ENCODE measurements at places on chromosomes 12 and 14.

- DNase-seq, result no peak
These were observed 43.0 kb downstream of the RASSF8 start for GRCh38 chr12:26001530-26001929.

DNA sequence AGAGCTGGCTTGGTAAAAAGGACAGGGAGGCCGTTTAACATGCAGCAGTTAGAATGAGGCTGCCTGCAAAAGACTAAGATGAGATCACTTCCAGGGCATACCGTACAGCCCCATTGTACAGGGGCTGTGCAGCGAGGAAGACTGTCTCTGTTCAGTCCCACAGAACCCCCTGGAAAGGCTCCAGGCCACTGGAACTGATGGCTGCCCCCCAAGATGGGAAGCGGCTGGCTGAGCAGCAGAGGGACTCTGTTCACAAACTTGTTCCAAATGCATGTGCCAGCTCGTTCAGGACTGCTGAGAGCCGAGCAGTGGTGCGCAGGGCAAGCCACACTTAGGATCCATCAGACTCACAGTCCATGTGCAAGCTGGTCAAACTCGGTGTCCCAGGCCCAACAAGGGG is 82.9 kb downstream of the CHGA start:
- DNase-seq, result no peak

GRCh38 chr14:103522649-103523574 is at the start of gene CKB:
CKB (minus strand) TSS chr14:103522830; CDS start chr14:103522493, 337 bp downstream.
- no peak for DNase-seq

- no peak for DNase-seq
These were observed 7.6 kb upstream of the STK38L start for GRCh38 chr12:27236498-27236897.

DNA sequence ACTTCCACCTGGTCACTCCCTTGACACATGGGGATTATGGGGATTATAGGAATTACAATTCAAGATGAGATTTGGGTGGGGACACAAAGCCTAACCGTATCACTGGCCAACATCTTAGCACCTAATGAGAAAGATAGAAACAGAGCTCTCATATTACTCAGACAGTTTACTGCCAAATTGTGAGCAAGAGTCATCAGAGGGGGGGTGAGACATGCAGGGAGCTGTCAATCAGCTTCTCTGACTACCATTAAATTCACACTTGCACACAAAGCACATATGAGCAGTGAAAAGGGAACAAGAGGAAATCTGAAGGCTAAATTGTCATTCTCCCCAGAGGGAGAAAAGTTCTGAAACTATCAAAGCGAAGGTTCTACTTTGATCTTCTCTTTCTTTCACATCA is 78.1 kb upstream of the GRIN2B start:
- DNase-seq, result no peak

DNA sequence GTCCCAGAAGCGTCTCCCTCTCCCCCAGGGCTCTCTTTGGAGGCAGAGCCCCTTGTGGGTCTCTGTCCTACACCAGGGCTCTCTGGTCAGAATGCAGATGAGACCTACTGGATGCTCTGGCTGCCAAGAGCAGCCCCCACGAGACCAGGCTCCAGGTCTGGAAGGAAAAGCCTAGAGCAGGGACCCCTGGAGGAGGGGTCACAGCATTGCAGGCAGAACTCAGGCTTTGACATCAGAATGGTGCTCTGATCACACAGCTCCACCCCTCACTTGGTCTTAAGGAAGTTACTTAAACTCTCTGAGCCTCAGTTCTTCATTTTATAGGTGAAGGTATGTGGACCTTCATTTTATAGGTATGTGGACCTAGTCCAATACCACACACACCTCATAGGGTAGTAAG is 83.1 kb downstream of the ARL6IP4 start:
- no peak for DNase-seq

GRCh38 chr14:104826189-104826860 is 25.4 kb downstream of the ZBTB42 start:
- DNase-seq, result peak; percentile 44

GRCh38 chr12:87469295-87469694 is 559.9 kb downstream of the C12orf50 start:
- DNase-seq, result no peak

DNA sequence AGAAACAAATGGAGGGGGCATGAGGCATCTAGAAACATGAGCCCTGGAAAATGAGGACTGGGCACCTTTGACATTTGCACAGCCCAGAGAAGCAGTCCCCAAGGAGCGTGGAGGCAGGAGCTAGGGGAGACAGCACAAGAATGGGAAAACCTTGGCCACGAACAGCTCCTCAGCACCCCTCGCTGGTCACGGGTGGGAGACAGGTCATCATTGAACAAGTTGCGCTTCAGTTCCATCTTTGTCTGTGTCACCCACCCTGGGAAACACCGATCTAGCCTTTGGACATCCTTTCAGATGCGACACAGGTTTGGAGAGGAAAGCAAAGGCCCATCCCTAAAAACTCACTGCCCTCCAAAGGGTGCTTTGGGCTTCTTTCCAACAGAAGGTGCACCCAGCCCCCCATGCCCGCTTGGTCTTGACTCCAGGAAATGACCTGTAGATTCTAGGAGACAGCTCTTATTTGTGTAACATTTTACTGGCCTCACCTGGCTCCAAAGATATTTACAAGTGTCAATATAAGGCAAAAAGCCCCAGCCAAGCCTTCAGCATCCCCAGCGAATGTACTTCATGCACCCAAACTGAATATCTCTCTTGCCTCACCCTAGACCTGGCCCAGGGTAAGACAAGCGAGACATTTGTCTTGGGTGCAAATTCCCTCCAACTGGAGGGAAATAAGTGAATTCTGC is 28.8 kb upstream of the CLMN start:
- no peak for DNase-seq

GRCh38 chr14:56821805-56822610 is 11.7 kb upstream of the OTX2 start:
- DNase-seq, result no peak

- no peak for DNase-seq
These were observed 835 bp downstream of the VEZT start for GRCh38 chr12:95218150-95219133.

- DNase-seq, result no peak
These were observed 136.5 kb upstream of the VRK1 start for GRCh38 chr14:96660667-96661066.

DNA sequence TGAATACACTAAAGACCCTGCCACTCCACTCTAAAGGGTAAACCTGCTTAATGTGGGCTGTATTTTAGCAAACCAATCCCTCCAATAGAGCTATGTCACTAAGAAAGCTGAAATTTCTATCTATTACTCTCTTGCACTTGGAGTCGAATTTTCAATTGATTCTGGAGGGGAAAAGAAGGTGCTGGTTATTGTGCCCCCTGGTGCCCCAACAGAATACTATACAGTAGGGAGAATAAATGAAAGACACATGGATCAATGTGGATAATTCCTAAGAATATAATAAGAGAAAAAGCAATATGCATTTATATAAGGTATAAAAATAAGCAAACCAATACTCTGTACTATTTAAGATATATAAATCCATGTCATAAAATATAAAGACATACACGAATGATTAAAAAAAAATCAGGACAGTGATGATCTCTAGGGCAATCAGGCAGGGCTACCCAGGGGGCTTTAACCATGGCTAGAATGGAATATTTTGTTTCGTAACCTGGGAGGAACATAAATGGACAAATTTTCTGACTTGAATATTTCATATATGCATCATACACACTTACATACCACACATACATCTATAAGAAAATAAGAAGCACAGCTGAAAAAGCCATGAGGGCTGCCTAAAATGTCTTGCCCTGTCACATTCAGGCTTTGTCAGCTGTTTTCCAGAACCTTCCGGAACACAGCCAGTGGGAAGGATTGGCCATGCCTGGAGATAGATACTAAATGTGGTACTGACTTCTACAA is 54.4 kb downstream of the EFCAB11 start:
- peak; percentile 59 for DNase-seq

GRCh38 chr12:79455286-79455685 is 235.5 kb downstream of the PAWR start:
- DNase-seq, result no peak

DNA sequence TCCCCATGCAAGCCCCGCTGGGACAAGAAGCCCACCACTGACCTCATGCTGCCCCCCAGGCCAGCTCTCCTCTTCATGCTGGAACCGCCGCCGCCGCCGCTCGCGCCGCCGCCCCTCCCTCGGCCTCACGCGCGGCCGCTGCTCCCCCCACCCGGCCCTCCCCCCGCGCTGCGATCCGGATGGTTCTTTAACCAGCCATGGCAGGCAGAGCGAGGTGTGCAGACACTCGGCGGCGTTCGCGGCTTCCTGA is at the start of gene DCAF5:
DCAF5 (minus strand) TSS at position 218 of the 250 bp plus-strand sequence; CDS start at position 77, 141 bp downstream.
- DNase-seq, result no peak

GRCh38 chr14:74509587-74510222 is 16.1 kb downstream of the ISCA2 start:
- DNase-seq, result no peak

DNA sequence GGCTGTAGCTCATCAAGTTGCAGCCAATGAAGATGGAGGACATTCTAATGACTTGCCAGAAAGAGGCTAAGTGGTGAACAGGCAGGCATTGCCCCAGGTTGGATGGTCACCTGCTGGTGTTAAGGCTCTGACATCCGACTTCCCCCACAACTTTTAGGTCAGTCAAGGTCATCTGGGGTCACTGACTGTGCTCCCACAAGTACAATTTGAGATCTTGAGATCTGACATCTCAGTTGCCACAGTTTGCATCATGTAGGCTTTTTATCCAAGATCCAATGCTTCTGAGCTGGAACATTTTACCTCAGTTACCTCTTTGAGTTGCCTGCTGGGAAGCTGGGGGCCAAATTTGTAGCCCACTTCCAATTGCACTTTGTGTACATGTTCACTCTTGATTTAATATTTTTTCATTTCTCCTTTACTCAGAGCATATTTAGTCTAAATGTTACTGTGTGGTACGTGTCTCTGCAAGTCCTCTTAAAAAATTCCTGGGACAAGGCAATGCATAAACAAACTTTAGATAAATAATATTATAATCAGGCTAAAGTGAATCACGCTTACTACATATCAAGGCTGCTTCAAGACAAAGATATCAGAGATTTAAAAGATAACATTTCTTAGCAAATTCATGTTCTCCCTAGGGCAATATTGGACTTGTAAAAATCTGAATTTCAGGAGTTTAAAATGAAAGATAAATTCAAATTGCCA is 61.4 kb downstream of the SEL1L start:
- DNase-seq, result no peak

- DNase-seq, result no peak
These were observed 60.0 kb downstream of the FAR2 start for GRCh38 chr12:29208936-29209701.

DNA sequence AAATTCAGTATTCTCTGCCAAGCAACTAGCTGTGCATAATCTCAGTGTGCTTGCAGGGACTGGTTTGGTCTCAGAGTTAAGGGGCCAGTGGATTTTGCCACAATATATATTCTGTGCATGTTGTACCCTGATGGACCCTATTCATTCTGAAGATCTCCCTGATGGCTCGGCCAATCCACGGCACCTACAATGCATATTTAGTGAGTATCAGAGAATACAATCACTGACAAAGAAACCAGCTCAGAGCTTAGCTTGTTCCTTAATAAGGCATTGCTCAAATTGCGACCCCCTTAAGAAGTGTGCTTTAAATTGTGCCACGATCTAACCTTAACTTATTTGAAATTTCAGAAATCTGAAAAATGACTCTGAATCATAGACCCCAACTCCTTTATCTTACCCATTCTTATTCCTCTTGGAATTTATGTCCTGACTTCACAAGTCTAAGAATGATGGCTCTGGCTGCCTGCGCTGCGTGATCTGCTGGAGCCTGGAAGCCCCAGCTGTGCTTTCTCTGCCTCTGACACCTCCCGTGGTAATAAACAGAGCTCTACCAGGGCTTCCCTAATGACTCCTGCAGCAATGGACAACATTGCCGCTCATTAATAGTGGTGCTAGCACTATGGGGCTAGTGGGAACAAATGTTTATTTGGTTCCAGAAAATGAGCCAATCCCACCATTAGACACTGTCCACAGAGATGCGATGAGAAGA is 9.0 kb upstream of the DCAF4 start:
- DNase-seq, result no peak

DNA sequence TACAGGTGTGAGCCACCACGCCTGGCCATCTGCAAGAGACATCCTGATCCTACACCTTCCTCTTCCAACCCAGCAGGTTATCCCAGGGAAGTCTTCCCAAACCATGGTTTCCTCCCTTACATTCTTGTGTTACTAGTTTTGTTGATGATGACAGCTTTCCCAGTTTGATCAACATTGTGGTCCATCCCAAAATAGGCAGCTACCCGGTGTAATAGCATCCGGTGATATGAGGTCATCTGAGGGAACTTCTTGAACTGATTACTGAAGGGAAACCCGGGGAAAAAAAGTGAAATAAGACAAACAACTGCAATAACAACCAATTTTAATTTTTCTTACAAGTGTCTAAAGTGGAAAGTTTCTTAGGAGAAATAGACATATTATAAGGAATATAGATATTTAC is 45.3 kb upstream of the STAC3 start:
- DNase-seq, result no peak

- no peak for DNase-seq
These were observed 16.3 kb downstream of the ATP5MC2 start for GRCh38 chr12:53659571-53659981.

GRCh38 chr12:109464642-109465351 is 12.3 kb downstream of the KCTD10 start:
- DNase-seq, result no peak

GRCh38 chr12:47155457-47156166 is 75.9 kb upstream of the AMIGO2 start:
- DNase-seq, result no peak

- no peak for DNase-seq
These were observed 73.8 kb upstream of the DCN start for GRCh38 chr12:91256411-91256810.

- DNase-seq, result no peak
These were observed 11.6 kb downstream of the GSG1 start for GRCh38 chr12:13091832-13092231.

DNA sequence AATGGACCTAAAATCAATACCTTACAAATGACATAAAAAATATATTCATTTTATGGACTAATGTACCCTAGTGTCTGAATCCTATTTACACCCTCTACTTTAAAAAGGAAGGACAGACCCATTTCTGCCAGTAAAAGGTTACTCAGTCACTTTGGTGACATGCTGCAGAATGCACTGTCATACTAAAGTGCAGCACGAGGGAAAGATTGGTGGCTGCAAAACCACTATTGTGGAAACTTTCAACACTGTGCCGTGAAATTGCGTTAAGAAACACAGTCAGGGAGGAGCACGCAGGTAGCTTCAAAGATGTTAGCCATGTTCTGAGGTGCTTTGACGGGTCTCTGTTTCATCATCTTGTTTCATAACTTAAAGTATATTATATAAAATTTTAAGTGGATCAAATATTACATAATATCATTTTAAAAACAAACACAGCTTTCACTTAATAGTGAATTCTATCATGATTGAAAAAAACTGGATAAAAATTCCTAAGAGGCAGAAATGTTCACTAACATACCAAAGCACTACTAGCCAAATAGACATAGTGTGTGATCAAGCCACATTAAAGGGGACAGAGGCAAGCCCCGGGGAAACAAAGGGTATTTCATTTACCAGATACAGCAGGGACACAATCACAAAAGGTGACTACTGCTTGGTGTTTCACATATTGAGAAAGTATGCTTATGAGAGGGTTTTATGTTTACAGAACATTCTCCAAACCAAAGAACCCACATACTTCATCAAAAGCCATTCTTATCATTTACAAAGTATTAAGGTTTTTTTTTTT is 330.8 kb upstream of the SOX5 start:
- DNase-seq, result no peak

Measured in fibroblast of skin of left biceps (primary cell).